ENCODE measurements at places on chromosomes 11 and 22.

DNA sequence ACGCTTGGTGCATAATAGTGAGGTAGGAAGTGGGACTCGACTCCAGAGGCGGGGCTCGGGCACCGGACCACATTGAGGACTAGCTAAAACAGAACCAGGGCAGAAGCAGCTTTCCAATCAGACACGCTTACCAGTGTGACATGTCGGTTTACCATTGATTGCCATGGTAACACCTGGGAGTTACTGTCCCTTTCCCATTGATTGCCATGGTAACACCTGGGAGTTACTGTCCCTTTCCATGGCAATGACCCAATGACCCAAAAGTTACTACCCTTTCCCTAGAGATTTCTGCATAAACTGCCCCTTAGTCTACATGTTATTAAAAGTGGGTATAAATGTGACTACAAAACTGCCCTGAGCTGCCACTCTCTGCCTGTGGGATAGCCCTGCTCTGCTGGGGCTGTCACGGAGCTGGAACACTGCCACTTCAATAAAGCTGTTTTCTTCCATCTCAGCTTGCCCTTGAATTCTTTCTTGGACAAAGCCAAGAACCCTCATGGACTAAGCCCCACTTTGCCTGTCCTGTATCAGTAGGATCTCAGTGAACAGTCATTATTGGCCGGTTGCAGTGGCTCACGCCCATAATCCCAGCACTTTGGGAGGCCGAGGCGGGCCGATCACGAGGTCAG, 77.4 kb upstream of the CRYBB3 start:
- no peak for DNase-seq

GRCh38 chr11:78350091-78350645, 67.5 kb downstream of the GAB2 start:
- no peak for DNase-seq

GRCh38 chr11:60357771-60358170, 20.6 kb upstream of the MS4A7 start:
- no peak for DNase-seq

GRCh38 chr11:60919320-60919719, 4.9 kb upstream of the TMEM132A start:
- no peak for DNase-seq

DNA sequence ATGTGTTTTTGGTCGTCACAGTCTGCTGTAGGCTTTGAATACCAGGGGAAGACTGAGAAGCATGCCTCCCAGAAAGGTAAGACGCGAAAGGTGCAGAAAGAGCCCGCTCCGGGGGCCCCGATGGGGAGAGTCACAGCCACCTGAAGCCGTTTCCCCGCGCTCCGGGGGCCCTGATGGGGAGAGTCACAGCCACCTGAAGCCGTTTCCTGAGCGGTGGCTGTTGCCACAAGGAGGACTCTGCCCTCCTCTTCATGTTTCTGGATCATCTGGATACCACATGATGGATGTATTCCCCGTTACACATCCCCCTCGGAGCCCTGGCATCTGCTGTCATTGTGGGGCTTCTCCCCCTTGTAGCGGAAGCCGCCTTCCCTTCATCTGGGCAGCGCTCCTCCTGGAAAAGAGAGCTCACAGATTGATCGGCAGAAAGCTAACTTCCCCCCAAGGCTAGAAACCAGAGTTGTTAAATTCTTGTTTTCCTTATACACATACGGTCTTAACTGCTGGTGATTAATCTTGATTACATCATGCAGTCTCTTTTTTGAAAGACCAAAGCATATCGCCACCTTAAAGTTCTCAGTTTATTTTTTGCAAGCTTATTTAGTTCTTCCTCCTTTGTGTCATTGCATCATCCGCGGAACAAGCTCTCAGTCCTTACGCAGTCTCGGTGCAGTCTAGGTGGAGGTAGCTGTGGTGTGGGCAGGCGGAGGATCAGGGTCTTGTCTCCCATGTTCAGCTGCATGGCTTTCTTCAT, 17.5 kb downstream of the CTTN start:
- no peak for DNase-seq

- no peak for DNase-seq
Measured at GRCh38 chr11:124643605-124644425, 21.2 kb downstream of the TBRG1 start.

DNA sequence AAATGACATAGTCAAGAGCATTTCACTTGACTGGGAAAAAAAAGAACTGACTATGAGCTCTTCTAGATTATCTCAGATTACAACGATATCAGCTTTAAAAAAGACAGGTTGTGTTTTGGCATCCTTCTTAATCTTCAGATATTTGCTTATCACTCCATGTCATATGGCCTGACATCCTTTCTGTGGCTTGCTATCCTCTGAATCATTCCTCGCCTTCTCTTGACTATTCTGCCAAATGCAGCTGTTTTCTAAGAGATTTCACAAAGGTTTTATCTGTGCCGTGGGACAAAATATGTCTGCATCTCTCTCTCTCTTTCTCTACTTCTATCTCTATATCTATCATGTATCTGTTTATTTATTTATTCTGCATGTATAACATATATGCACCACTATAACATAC, 746.1 kb downstream of the CNTN5 start:
- no peak for DNase-seq

DNA sequence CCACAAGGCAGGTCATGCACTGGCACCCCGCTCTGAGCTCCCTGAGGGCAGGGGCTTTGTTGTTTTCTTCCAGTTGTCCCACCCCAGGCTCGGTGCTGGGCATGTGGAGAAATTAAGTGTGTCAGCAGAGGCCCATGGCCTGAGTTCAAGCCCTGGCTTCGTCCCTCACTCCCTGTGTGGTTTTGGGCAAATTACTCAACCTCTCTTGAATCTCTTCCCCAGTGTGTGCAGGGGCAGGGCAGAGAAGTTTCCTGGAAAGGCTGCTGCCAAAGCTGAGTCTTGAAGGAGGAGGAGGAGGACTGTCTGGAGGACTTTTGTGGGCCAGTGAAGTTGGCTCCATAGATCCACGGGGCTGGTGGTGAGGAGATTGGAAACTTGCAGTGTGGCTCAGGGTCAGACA, 138.1 kb upstream of the E2F8 start:
- DNase-seq, result no peak

GRCh38 chr22:18994701-18995326, 58.7 kb upstream of the PRODH start:
- DNase-seq, result no peak

GRCh38 chr22:49724893-49725489, 102.7 kb downstream of the BRD1 start:
- peak; percentile 47 for DNase-seq

DNA sequence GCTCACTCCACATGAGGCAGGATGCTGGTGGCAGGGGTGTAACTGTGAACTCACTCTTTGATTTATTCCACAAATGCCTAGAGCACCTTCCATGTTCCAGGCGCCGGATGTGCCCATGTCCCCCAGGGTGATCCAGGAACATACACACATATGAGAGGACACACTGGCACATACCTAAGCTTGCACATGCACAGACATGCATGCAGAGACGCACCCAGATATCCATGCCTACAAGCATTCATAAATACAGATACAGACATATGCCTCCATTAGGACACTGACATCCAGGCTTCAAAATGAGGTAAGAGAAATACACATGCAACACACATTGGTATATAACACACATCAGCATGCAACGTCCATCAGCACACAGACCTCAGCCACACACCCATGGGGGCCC, 4.5 kb downstream of the OSM start:
- DNase-seq, result no peak

DNA sequence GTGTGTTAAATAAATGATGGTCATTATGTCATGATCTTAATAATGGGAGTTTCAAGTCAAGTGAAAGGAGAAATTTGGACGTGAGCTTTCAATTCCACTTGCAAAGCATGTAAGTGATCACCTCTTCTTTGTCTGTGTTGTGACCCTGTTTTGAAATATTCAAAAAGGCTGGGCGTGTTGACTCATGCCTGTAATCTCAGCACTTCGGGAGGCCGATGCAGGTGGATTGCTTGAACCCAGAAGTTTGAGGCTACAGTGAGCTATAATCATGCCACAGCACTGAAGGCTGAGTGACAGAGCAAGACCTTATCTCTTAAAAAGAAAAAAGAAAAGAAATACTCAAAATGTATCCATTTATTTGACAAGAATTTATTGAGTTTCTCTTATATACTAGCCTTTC, 32.9 kb upstream of the EED start:
- no peak for DNase-seq

DNA sequence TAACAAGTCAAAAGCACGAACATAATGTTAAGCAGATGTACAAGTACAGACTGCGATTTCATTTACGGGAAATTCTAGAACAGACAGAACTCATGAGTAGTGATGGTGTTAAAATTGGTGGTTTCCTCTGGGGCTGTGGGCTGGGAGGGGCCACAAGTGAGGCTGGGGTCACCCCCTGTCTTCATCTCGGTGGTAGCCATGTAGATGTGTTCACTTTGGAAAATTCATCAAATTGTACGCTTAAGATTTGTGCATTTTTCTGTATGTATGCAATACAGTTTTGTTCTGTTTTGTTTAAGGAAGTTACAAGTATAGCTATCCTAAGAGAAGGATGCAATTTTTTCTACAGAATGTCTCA, 504 bp upstream of the ASCC2 start:
- DNase-seq, result no peak

- DNase-seq, result no peak
Measured at GRCh38 chr11:120244476-120245365, 4.8 kb downstream of the POU2F3 start.

DNA sequence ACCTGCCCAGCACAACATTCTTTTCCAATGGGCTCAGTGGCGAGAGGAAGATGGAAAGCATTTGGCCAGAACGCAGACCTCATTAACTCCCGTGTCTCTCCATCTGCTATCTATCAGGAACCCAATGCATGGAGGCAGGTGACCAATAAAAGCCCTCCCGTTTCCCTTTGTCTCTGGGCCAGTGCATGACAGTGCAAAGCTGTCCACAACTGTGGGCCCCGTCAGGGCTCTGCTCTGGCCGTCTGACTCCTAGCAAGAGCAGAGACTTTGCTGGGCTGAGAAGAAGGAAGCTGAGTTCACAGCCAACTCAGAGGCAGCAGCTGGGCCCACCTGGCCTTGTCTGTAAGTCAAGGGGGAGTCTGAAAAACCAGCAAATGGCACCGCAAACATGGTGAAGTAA, 177.8 kb downstream of the TENM4 start:
- DNase-seq, result no peak

- no peak for DNase-seq
Measured at GRCh38 chr11:113249491-113249763, 65.0 kb upstream of the TTC12 start.

DNA sequence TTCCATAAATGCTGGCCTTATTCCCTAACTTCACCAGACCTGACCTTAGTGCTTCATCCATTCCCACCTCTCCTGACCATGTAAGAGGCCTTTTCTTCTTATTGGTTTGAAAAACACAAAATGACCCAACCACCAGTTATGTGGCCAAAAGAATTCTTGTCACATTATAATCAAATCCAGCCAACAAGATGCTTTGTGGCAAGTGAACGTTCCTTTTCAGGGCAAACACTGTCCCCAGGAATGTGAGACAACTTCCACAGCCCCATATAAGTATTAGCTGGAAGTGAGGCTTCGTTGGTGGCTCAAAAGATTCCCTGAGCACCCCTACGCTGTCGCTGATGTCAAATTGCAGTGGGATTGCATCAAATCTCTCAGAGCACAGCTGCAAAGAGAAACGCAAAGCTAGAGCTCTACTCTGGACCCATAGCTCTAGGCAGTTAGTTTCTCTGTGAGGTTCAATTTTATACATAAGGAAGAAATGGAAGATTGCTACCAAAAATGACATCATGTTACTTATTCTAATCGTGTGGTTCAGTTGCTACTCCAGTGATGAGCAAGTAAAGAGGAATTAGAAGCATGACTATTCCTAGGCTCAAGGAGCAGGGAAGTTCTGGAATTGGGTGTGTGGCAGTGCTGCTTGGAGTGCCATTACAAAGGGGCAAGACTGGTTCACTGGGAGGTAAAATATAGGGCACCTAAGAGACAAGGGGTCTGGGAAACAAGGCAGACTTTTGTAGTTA, 26.1 kb downstream of the GLYATL1 start:
- no peak for DNase-seq

DNA sequence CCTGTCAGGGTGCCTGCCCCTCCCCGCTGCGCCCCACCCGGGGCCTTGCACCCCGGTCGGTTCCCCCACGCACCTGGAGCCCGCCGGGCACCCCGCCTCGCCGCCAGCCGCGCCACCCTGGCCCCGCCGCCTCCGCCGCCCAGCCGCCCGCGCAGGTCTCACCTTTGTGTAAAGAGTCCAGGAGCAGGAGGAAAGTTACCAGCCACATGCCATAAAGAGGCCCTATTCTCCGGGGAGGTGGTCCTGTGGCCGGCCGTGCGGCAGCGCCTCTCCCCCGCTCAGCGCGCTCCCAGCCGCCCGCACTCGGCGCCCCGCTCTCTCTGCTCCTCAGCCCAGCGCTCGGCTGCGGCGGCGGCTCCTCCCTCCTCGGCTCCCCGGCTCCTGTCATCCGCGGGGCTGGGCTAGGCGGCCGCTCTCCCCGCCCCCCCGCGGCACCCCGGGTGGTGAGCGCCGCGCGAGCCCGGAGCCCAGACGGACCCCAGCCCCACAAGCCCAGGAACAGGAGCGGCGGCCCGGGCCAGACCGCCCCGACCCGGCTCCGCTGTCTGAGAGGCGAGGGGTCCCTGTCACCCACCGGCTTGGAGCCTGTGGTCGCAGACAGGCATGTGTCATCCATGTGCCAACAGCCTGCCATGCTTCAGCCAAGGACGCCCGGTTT, at the start of gene DSCAML1:
Gene DSCAML1, minus strand, starts transcription at position 345 of the 658 bp plus-strand sequence. Its CDS starts 137 bp downstream, at position 208.
- peak; percentile 19 for DNase-seq

GRCh38 chr22:48376936-48377712, 1450.5 kb downstream of the BRD1 start:
- no peak for DNase-seq

DNA sequence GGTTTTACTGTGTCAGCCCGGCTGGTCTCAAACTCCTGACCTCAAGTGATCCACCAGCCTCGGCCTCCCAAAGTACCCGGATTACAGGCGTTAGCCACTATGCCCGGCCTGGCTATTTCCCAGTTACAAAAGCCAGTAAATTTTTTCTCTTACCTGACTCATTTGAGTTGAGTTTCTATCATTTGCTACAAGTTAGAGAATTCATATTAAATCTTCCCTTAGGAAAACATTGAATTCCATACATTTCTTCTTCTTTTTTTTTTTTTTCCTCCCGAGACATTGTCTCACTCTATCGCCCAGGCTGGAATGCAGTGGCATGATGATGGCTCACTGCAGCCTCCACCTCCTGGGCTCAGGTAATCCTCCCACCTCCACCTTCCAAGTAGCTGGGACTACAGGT, 26.0 kb downstream of the CHEK2 start:
- no peak for DNase-seq

GRCh38 chr11:43784866-43785265, 95.8 kb upstream of the ALKBH3 start:
- DNase-seq, result no peak

DNA sequence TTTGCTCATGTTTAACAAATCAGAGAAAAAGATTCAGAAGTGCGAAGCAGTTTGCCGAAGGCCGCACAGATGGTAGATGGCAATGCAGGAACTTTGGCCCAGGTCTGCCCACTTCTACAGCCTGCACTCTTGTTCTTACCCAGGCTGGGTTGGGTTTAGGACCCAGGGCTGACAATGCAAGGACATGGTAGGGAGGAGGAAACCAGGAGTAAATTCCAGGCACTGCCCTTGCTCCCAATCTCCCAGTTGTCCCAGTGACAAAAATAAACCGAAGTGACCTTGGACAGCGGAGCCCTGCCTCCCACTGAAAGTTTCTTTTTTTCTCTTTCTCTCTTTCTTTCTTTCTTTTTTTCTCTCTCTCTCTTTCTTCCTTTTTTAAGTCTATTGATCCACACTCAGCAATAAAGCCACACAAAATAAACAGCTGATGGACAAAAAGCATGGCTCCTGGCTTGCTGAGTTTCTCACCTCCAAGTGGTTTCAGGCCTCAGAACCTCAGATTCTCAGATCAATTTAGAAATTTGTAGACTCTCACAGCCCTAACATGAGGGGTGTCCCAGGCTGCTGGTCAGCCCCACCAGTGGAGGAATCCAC, 33.5 kb upstream of the FCHSD2 start:
- no peak for DNase-seq
